CD4-positive, alpha-beta T cell treated with Interleukin-12 subunit alpha and Interleukin-12 subunit beta, for 1 hour (primary cell): ENCODE measurements at places on chromosomes 12 and 14.

DNA sequence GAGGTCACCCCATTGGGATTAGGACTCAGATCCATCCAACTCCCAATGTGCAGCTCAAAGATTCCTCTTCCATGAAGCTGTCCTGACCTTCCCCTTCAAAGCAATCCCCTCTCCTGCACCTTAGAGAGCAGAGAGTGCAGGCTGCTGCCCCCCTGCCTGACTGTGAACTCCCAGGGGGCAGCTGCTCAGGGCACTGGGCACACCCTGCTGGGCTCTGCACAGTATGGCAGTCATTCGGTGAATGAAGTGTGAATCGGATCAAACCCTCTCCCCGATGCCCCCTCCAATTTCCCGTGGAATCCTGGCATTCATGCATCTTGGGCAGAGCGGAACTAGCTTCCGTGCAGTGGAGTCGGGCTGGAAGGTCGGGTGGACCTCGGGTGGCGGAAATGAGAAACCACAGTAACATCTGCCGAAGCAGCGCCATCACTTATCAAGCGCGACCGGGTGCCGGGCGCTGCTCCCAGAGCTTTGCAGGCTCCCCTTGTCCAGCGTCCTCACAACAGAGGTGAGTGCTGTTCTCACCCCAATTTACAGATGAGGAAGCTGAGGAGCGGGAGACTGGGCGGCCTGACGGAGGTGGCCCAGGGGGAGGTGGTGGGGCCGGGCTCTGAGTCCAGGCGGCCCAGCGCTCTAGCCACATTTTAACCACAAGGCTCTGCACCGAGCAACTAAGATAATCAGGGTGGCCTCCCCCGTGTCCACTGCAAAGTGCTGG, 14.7 kb downstream of the GALNT9 start:
- DNase-seq = no peak

GRCh38 chr14:65879248-65880009, 466.9 kb downstream of the FUT8 start:
- DNase-seq = no peak

GRCh38 chr14:23057757-23058653, 685 bp upstream of the CDH24 start:
- peak; percentile 87 for DNase-seq

- DNase-seq = no peak
Observed at GRCh38 chr12:100715976-100716944, 78.3 kb upstream of the ANO4 start.

GRCh38 chr12:72829838-72830237, 557.7 kb downstream of the TRHDE start:
- no peak for DNase-seq

- DNase-seq = no peak
Observed at GRCh38 chr12:63994704-63995103, 150.2 kb downstream of the SRGAP1 start.

- peak; percentile 30 for DNase-seq
Observed at GRCh38 chr14:50021261-50022031, 94.9 kb downstream of the VCPKMT start.

DNA sequence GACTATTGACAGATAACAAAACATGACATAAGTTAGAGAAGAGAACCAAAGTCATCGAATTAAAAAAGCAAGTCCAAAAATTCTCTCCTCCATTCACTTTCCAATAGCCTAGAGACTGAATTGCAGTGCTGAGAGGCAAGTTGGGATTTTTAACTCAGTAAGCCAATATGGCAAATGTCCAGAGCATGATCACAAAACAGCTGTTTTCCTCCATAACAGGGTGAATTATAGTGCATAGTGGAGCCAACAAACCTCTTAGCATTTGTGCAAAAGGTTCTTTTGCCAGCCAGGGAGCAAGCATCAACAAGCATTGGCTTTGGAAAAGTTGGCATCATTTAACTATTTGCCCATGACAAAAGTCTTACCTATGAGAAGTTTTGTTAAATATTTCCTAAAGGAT, 458.8 kb upstream of the NOVA1 start:
- DNase-seq = no peak

DNA sequence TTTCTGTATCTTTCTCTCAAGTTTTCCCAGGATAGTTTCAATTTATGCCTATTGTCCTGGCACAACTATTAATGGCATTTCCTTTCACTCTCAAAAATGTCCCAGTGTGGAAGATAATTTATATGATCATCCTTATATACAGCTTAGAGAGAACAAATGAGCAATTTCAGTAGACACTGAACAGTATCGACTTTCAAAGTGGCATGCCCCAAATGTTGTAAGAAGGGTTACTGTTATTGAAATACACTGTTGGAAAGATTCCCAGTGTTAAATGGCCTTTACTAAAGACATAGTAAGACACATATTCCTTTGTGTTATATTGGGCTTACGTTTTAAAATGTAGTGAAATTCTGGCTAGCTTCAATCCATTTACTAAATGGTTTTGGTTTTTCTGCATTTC, 202.3 kb upstream of the CDKN3 start:
- DNase-seq = no peak

- DNase-seq = no peak
Observed at GRCh38 chr14:30179381-30180130, 251.9 kb upstream of the PRKD1 start.

- no peak for DNase-seq
Observed at GRCh38 chr12:120537856-120538220, 3.7 kb downstream of the RNF10 start.

- DNase-seq = no peak
Observed at GRCh38 chr12:95258151-95258550, 40.5 kb downstream of the VEZT start.

DNA sequence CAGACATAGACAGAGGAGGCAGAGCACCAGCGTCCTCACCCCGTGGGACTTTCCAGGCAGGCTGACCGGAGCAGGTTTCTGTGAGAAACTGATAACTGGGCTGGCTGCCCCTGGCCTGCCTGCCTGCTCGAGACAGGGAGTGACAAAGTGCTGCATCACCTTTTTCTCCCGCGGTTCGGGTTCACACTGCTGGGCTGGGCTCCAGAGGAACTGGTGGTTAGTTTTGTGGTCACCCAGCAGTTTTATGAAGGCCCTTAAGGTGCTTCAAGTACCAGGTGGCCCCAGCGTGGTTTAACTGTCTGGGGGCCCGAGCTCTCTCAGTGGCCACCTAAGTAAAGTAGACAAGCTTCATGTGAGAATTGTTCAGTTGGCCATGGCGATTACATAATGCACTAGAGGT, 1073.6 kb downstream of the BCL11B start:
- DNase-seq = peak; percentile 68

DNA sequence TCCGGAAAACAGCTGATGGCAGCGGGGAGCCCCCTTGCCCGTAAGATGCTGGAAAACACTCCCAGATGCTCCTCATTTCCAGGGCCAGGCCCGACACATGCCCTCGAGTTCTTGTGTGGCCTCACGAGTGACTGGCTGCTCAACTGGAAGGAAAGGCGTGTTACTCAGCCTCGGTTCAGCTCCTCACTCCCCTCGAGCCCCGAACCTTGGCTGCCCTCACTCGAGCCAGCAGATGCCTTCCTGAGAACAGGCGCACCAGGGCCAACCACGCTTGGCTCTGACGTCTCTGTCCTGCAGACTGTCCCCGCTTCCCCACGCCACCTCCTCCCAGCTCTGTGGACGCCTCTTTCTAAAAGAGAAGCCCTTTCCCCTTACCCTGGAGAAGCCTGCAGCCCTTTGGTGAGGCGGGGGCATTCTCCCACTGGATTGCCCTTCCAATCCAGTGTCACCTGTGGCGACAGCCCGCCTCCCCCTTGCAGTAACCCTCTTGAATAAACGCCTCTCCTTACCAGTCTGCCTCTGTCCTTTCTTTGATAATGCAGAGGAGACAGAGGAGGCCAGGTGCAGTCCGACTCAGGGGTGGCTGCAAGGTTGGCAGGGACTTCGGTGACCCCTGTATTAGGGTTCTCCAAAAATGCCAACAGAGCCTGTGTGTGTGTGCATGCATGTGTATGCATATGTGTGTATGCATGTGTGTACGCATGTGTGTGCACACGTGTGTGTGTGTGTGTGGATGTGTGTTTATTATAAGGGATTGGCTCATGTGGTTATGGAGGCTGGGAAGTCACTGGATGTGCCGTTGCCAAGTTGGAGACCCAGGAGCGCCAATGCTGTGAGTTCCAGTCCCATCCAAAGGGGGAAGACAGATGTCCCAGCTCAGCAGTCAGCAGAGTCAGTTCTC, 166.3 kb downstream of the KIF26A start:
- no peak for DNase-seq

- no peak for DNase-seq
Observed at GRCh38 chr12:100830003-100830795, 35.6 kb downstream of the ANO4 start.

- no peak for DNase-seq
Observed at GRCh38 chr14:97061198-97061597, 264.0 kb downstream of the VRK1 start.

DNA sequence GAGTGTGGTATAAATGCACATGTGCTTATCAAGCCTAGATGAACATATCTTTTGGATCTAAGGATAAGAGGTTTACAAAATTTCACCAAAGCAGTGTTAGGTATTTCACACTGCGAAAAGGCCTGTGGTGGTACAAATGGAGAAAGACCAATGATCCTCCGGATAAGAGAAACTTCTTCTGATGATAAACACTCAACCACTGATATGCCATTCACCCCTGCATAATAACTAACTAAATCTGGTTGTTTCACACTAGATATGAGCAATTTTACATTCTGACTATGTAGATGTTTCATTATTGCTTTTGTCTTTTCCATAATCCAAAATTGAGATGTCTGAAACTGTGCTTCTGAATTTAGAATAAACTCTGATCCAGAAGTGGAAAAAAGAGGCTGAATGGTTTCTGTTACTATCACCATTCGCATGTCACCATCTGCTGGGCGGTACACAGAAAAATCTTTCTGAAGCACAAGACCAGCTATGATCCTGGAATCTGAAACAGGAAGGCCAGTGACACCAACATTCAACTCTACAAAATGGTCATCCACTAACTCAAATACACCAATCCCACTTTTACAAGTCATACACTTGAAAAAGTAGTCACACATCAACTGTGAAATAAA, 1.3 kb downstream of the BBS10 start:
- peak; percentile 9 for DNase-seq

GRCh38 chr12:105057174-105057573, 27.1 kb downstream of the ALDH1L2 start:
- no peak for DNase-seq

DNA sequence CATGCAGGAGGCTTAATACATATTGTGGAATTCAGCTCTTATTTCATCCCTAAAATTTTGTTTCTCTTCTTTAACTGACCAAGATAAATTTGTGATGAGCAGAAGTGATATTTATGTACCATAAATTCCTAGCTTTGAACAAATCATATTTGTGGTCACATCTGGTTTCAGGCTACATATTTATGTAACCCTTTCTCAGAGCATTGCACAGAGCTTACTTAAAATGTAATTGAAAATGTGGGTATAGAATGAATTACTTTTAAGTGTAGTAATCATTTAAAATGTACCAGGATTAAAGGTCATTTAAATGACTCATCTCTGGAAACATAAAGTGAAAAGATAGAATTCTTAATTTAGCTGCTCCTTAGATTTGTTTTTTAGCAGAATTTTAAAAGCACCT, 129.9 kb upstream of the FRMD6 start:
- DNase-seq = no peak

DNA sequence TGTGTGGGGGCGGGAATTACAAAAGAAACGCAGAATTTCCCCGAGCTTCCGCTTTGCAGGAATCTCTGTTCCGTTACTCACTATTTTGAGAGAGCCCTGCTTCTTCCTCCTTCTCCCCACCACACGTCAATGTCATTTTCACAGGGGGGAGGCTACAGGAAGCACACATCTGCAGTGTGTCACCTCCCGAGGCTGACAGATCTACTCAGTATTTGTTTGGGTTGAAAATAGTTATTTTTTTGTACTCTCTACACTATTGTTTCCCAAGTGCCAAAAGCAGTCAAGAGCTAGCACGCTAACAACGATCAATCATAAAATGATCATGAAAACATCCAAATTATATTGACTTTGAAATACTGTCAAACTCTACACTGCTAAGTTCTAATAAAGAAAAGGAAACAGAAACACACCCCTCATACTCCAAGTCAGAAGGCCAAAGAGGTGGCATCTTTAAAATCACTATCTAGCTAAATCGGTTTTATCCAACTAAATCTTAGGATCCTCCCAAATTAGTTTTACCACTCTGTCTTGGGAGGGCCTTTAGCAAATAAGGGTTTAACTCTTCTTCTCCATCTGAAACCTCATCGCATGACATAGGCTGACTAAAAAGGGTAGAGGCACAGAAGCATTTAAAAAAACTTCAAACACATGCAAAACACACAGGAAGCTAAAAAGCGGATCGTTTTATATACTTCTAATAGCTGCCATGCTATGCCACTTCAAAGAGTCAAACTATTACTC, 51.8 kb downstream of the FOXN3 start:
- peak; percentile 69 for DNase-seq

GRCh38 chr14:22898302-22899090, 15.5 kb downstream of the REM2 start:
- DNase-seq = no peak

DNA sequence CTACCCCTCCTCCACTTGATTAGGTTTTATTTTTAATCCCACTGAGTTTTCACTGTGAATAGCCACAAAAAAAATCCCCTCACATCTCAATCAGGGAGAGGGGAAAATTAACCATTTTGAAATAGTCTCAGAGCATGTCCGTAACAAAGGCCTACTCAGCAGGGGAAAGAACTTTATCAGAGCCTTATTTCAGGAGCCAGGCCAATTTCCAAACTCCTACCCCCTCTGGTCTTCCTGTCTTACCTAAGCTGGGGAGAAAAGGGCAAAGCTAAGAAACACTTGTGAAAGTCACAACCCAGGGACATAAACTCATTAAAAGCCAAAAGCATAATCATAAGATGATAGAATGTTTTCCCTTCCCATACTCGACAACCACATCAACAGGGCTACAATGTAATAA, 260.3 kb upstream of the DIO3 start:
- no peak for DNase-seq

GRCh38 chr12:51326698-51327439, 2.9 kb upstream of the BIN2 start:
- peak; percentile 44 for DNase-seq

DNA sequence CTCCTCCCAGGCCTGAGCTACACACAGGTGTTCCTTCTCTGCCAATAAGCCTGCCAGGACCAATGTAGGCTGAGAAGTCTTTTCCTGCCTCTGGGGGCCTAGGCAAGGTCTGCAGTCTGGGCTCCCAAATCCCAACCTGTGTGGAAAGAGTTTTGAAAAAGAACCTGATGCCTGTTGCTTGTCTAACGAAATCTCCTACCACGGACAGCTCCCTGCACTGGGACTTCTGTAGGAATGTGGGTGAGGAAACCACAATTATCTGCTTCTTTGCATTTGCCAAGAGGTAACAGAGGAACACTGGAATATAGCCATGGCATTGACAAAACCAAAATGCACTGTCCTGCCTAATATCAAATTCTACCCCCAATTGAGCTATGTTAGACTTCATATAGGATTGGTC, 877.0 kb upstream of the TMEM132C start:
- DNase-seq = no peak

GRCh38 chr12:27606986-27607385, 83.0 kb downstream of the PPFIBP1 start:
- DNase-seq = no peak
